ENCODE measurements at places on chromosomes 16 and 17.

GRCh38 chr16:78402833-78403232 is 303.4 kb downstream of the WWOX start:
- DNase-seq = no peak

- no peak for DNase-seq
Measured at GRCh38 chr16:70390774-70391173, 44.1 kb downstream of the DDX19A start.

DNA sequence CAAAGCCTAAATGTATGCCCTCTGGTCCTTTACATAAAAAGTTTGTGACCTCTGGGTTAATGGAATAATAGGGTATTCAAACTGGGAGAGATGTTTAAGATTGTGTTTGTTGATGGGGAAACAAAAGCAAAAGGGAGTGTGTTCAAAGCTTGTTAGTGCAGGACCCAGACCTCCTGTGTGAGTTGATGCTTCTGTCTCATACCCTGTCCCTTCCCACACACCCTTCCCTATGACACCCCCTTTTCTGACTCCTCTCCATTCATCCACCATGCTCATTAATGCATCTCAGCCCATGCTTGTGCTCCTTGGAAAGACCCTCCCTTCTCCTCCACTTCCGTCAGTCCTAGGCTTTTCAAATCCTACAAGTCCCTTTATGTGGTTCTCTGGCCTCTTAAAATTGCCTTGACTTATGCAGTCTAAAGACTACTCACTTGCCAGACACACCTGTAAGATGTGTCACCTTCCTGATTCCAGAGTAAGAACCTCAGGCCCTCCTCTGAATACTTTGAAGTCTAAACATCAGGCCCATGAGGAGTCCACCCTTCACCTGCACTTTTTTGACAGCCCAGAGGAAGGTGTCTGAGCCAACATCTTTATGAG is 128.0 kb upstream of the CACNG5 start:
- DNase-seq = no peak

DNA sequence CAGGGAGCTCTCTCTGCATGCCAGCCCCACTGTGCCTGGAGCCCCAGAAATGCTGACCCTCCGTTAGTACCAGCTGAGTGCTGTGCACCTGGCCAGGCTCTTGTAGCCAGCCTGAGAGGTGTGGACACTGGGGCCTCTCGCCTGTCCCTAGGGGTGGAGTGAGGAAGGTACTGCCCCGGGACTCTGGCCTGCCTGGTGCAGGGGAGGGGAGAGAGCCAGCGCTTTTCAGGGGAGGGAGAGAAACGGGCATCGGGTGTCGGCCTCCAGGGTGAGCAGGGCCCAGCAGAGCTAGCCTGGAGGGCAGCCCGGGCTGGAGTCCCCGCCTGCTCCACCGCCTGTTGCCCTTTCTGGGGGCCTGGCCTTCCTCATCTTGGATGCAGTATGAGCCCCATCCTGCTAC is 13.1 kb downstream of the MAP2K3 start:
- no peak for DNase-seq

All from activated T-cell treated with anti-CD3 and anti-CD28 coated beads for 24 hours (primary cell).